GM23248 (cell line): ENCODE measurements at places on chromosomes 3 and 15.

GRCh38 chr3:137692803-137693431 is 71.2 kb upstream of the SOX14 start:
- H3K27ac ChIP-seq: no peak overlapping the region
- no peaks in the 10 kb centered on the region for H3K36me3 ChIP-seq
- H3K27me3 ChIP-seq: no peaks in the 10 kb centered on the region

- H3K27me3 ChIP-seq: no peaks in the 10 kb centered on the region
- peaks cover 13% of the 10 kb centered on the region for H3K4me1 ChIP-seq
- DNase-seq: no peak
- H3K27ac ChIP-seq: 0 out of 2 replicates have a peak overlapping the region, but pooled peaks have one; percentile 19
Observed at GRCh38 chr15:29143293-29143692, 126.3 kb downstream of the NSMCE3 start.

DNA sequence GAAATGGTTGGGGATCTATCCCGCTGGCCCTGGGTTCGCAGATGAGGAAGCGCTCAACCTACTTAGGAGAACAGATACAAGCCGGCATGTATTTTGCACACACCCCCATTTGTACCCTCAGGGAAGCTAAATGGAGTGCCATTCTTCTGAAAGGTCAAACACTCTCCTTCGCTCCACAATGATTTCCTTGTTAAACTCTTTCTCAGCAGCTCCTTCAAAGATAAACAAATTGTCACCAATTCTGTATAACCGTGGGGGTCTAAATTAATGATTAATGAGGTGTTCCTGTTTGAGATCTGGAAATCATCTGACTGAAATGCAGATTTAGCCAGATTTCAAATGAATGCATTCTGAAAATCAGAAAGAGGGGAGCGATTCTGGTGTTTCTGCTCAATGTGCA is 124.0 kb downstream of the MEGF11 start:
- no peak for DNase-seq
- H3K4me1 ChIP-seq: no peaks in the 10 kb centered on the region
- H3K36me3 ChIP-seq: no peaks in the 10 kb centered on the region
- H3K27ac ChIP-seq: no peak overlapping the region

- H3K27ac ChIP-seq: no peak overlapping the region
- no peaks in the 10 kb centered on the region for H3K4me1 ChIP-seq
- H3K4me3 ChIP-seq: no peak overlapping the region
Observed at GRCh38 chr3:146476094-146476740, 6.9 kb upstream of the PLSCR2 start.

GRCh38 chr3:36489101-36489500 is 108.8 kb downstream of the STAC start:
- H3K36me3 ChIP-seq: no peaks in the 10 kb centered on the region
- H3K27me3 ChIP-seq: no peaks in the 10 kb centered on the region
- H3K4me1 ChIP-seq: peaks cover 6% of the 10 kb centered on the region

- no peak overlapping the region for H3K4me3 ChIP-seq
- no peaks in the 10 kb centered on the region for H3K4me1 ChIP-seq
- H3K27me3 ChIP-seq: no peaks in the 10 kb centered on the region
- DNase-seq: no peak
- no peak overlapping the region for H3K27ac ChIP-seq
Observed at GRCh38 chr3:5480190-5480589, 292.7 kb downstream of the EDEM1 start.

DNA sequence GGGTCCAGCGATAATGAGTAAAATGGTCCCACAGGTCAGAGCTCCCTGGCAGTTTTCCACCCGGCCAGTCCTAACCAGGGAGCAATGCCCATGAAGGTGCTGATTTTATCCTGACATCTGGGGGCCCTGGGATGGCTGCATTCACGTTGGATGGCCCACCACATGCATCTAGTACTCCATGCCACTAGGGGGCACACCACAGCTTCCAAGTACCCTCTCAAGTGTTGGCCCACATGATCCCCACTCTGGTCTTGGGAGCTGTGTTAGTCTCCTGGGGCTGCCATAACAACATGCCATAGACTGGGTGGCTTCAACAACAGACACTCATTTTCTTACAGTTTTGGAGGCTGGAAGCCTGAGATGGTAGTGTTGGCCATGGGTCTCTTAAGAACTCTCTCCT is 225.5 kb downstream of the SLCO3A1 start:
- 0 out of 2 replicates have a peak, but pooled peaks cover 4% of the 10 kb centered on the region for H3K4me1 ChIP-seq
- DNase-seq: peak; percentile 35
- no peaks in the 10 kb centered on the region for H3K27me3 ChIP-seq
- H3K4me3 ChIP-seq: no peak overlapping the region

DNA sequence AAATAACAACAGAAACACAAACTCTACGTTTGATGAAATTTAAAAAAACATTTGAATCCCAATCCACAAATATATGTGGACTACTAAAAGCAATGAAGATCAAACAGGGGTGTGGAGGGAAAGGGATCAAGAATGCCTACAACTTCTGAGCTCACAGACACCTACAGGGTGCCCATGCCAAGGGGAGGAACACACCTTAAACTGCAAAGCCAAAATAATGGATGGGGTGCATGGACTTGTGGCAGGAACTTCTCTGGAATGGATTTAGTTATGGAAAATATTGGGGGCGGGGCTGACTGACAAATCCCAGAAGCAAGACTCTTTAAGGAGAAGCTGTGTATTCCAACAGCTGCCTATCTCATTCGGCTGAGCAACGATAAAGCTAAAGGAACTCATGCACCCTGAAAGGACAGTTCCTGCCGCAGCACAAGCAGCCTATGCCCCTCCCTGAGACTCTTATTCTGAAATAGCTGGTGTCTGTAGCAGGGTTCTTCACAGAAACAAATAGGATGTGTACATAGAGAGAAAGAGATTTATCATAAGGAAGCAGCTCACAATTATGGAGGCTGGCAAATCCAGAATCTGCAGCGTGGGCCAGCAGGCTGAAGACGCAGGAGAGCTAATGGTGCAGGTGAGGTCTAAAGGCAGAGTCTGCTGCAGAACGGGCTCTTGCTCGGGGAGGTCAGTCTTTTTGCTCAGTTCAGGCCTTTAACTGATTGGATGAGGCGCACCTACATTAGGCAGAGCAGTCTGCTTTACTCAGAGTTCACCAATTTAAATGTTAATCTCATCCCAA is 24.5 kb upstream of the PLA2G4D start:
- H3K4me1 ChIP-seq: no peaks in the 10 kb centered on the region
- H3K4me3 ChIP-seq: no peak overlapping the region
- H3K36me3 ChIP-seq: no peaks in the 10 kb centered on the region
- DNase-seq: peak; percentile 12

- no peaks in the 10 kb centered on the region for H3K27me3 ChIP-seq
- H3K27ac ChIP-seq: no peak overlapping the region
- DNase-seq: no peak
- no peaks in the 10 kb centered on the region for H3K36me3 ChIP-seq
Observed at GRCh38 chr3:152760591-152760990, 74.3 kb upstream of the P2RY1 start.

DNA sequence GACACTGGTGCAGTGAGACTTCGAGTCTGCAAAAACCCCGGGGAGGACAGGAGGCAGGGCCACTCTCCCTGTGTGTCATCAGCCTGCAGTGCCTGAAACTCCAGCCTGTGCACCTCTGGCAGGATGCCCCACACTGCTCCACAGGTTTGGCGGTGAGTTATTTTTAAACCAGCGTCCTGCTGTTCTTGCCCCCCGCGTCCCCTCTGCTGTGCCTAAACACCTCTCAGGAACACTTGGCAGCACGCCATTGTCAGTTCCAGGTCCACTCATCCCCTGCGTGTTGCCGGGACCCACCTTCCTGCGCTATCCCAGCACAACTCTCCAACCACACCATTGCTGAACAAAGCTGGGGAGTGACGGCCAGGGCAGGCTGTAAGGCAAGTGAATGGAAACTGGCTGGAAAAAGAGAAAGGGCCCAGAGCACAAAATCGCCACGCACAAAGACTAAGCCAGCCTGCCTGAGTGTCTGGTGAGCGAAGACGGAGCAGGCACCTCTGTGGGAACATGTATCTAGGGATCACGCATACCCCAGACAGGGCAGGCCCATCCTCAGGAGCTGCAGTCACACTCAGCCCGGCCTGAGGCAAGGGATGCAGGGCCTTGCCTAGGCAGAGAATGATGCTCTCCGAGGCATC is 3.1 kb upstream of the PLA2G4F start:
- H3K4me3 ChIP-seq: no peak overlapping the region
- no peaks in the 10 kb centered on the region for H3K27me3 ChIP-seq
- H3K36me3 ChIP-seq: peaks cover 46% of the 10 kb centered on the region
- H3K4me1 ChIP-seq: peaks cover 11% of the 10 kb centered on the region
- no peak overlapping the region for H3K27ac ChIP-seq
- no peak for DNase-seq

DNA sequence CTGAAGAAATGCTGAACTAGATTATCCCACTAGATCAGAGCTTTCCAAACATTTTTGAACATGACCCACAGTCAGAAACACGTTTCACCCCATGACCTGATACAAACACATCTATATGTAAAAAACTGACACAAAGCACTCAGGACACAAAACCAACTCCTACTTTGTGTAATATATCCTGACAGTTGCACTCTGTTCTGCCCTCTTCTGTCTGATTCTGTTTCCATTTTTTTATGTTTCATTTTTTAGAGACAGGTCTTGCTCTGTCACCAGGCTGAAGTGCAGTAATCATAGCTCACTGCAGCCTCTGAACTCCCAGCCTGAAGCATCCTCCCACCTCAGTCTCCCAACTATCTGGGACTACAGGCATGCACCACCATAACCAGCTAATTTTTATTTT is 15.8 kb upstream of the RFTN1 start:
- no peak overlapping the region for H3K27ac ChIP-seq
- H3K27me3 ChIP-seq: no peaks in the 10 kb centered on the region
- peak; percentile 10 for DNase-seq
- H3K4me1 ChIP-seq: no peaks in the 10 kb centered on the region
- no peaks in the 10 kb centered on the region for H3K36me3 ChIP-seq
- H3K4me3 ChIP-seq: no peak overlapping the region

GRCh38 chr15:81000624-81001151 is at the start of gene TLNRD1:
Gene TLNRD1, plus strand, starts transcription at chr15:81000923. Its CDS starts 1,349 bp downstream, at chr15:81002272.
- peak within 1 kb of the TSS; percentile 89 for H3K4me3 ChIP-seq
- peak within 1 kb of the TSS; percentile 95 for H3K27ac ChIP-seq
- H3K36me3 ChIP-seq: no peaks in the 10 kb centered on the region
- DNase-seq: peak; percentile 95
- no peaks in the 10 kb centered on the region for H3K27me3 ChIP-seq
